ENCODE measurements at places on chromosomes 3 and 15.

DNA sequence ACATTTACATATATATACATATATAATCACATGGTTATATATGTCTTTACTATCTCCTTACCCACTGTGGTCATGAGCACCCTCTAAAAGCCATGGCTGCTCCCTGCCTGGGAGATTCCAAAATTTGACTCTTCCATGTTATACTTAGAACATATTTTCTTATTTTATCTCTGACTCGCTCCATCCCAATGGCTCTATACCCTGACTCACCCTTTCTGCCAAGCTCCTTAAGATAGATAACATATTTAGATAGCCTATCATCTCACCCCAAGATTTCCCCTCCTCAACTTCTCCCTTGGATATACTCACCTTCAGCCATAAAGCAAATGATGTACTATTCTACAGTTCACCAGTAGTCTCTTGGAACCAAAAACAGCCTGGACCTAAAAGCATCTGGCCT, 65.1 kb downstream of the CD200R1L start:
- no peak for DNase-seq

DNA sequence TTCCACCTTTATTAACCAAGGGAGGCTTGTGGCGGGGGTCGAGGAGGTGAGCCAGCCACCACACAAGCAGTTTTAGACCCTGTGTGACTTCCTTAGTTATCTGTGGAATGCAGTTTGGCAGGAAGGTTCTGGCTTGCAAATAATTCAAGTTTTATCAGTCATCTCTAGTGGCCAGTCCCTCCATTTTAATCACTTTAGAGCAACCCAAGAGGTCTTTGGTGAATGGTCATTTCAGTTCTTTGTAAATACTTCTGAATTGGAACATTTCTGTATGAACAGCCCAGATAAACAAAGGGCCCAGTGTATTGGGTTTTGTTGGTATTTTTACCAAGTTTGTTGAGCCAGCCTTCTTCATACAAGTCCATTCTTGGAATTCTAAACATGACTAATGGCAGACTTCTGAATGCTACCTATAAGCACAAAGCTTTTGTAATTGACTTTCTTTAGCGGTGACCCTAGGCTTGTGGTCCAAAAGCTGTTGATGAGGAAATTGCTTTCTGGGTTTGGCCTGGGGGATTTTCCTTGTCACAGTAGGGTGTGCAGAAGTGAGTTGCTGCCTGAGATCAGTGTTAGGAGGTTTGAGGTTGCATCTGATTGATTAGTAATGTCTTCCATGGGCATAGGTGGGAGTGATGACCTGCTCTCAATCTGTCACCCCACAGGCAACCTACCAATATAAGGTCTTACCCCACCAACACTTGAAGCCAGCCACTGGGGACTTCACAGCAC, 193.3 kb upstream of the TOPAZ1 start:
- no peak for DNase-seq

DNA sequence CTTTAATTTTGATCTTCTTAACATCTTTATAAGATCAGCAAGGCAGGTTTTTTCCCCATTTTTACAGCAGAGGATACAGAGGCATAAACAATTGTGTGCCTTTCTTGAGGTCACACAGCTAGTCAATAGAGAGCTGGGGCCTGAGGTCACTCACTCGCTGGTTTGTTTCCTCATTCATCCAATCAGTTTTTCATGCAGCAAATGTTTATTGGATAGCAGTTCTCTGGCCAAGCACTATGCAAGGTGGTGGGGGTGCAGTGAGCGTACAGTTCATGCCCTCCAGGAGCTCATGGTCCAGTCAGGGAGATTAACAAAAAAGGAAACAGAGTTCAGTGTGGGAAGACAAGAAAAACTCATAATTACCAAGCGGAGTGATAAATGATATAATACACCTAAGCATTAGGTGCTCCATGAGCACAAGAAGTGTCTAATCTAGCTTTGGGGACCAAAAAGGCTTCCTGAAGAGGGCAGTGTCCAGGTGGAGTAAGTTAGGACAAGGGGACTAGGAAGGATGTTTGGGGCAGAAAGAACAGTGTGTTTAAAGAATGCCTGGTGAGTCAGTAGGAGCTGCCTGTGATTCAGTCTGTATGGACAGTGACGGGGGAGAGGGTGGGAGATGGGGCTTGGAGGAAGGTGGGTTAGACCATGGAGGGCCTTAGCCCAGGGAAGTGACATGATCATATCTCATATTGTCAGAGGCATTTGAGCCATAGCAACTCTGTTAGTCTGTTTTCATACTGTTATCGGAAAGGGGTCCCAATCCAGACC, 29.3 kb downstream of the MAP2K5 start:
- no peak for DNase-seq

- DNase-seq = no peak
Observed at GRCh38 chr3:42711491-42712343, 9.1 kb upstream of the HHATL start.

- DNase-seq = no peak
Observed at GRCh38 chr3:71702131-71703024, 22.8 kb downstream of the EIF4E3 start.

- DNase-seq = peak; percentile 79
Observed at GRCh38 chr15:92653836-92654539, 1.6 kb downstream of the FAM174B start.

GRCh38 chr3:55014906-55015305, 87.0 kb upstream of the LRTM1 start:
- no peak for DNase-seq

DNA sequence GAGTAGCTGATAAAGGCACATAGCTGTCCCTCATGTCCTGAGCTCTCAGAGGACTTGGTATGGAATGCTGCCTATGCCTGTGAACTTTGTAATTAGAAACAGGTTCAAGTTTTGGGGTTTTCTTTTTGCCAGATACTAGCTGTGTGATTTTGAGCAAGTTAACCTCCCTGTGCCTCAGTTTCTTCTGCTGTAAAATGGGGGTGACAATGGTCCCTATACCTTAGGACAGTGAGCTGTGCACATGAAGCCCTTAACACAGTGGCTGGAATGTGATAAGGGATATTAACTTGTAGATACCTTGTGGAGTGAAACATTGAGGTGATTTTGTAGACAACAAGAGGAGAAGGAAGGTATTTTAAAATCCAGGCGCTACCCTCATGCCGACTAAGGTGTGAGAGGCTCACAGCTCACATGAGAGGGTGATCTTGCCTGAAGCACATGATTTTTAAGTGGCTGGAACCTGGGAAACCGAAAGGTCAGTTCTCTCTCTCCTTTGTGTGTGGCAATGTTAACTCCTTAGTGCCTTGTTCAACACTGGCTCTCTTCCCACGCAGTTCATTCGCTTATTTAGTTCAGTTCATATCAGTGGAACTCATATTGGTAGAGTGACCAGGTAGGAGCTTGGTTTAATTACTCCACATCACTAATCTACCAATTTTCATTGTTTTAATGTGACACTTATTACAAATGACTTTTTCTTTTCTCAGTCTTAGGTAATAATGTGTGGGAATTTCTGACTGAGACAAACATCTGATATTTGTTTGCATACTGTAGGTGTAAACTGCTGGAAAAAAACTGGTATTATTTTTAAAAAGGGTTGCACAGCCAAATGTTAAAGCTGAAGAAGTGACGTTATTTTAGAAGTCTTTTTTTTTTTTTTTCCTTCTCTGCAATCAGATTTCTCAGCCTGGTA, 236.2 kb downstream of the ITPR1 start:
- DNase-seq = no peak

GRCh38 chr3:167813169-167814123, 77.9 kb downstream of the SERPINI1 start:
- no peak for DNase-seq

GRCh38 chr15:40716165-40716564, 21.2 kb downstream of the RAD51 start:
- DNase-seq = no peak

GRCh38 chr3:59085976-59086375, 36.2 kb upstream of the CFAP20DC start:
- DNase-seq = no peak

DNA sequence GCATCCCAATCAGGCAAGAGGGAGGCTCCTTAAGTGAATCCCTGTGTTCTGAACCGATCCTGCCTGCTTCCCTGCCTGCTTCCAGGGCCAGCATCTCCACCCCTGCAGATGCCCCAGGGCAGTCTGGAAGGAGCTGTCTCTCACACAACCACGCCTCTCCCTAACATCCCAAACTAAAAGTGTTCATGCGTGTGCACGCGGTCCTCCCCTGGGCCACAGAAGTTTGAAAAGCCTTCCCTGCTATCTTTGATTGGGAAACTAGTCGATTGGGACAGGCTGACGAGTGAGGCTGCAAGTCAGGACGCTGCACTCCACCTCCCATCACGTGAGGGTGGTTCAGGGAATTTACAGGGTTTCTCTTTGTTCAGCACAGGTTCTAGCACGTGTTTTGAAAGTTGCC, 340.9 kb upstream of the ICE2 start:
- DNase-seq = no peak

- peak; percentile 1 for DNase-seq
Observed at GRCh38 chr3:32960404-32961170, 9.1 kb downstream of the CCR4 start.

DNA sequence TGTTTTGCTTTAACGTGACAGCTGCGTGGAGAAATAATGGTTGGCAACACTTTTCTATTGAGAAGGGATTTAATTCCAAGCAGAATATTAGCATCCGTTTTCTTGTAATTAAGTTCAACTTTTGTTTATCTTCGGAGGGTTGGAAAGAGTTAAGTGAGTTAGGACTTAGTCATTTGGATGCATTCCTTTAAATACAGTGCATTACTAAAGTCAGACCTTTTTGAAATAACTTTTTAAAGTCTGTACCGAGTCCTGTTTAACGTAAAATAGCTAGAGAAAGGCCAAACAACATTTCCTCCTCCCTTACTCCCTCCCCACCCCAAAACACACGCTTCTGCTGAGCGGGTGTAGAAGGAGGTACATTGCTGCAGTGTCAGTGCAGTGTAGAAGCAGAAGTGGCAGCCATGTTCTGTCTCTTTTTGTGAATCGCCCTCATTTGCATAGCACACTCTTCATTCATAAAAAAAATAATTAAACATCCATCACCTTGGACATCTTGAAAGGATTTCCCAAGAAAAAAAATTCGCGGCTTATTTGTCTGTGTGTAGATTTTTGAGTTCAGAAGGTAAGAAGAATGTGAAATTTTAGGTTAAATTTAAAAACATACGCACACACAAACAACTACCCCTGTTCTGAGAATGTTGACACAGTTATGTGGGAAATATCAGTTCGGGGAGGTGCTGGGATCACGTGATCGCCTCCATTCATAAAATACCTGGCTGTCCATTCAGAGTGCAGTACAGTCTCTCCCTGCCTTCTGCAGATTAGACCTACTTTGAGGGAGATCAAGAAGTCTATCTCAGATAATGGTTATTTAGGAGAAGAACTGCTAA, 1.6 kb downstream of the SPRED1 start:
- no peak for DNase-seq

GRCh38 chr3:71523628-71524027, 59.9 kb downstream of the FOXP1 start:
- DNase-seq = no peak

DNA sequence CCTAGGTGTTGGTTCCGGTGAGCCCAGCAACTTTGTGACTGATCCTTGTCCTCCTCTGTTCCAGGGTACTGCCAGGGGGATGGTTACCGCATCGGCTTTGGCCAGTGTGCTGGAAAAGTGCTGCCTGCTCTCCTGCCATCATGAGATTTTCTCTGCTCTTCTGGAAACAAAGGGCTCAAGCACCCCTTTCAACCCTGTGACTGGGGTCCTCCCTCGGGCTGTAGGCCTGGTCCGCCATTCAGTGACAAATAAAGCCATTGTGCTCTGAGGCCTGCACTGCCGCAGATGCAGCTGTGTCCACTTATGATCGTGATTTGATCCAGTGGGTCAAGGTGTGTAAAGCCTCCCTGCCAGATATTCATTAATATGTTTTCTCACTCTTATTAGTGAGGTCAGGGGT, 33.3 kb downstream of the FAH start:
- no peak for DNase-seq

DNA sequence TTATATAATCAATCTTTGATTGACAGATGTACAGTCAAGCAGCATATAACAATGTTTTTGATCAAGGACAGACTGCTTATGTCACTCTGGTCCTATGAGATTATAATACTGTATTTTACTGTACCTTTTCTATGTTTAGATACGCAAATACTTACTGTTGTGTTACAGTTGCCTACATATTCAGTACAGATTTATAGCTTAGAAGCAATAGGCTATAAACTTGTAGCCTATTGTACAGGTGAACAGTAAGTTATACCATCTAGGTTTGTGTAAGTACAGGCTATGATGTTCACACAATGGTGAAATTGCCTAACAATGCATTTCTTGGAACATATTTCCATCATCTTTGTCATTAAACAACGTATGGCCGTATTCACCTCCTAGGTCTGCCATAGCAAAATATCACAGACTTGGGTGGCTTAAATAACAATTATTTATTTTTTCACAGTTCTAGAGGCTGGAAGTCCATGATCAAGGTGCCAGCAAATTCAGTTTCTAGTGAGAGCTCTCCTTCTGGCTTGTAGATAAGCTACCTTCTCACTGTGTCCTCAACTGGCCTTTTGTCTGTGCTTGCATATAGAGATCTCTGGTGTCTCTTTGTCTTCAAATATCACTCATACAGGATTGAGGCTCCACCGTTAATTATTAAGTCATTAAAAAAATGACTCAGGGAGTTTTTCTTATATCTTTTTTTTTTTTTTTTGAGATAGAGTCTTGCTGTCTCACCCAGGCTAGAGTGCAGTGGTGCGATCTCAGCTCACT, 89.1 kb downstream of the EBLN2 start:
- no peak for DNase-seq

DNA sequence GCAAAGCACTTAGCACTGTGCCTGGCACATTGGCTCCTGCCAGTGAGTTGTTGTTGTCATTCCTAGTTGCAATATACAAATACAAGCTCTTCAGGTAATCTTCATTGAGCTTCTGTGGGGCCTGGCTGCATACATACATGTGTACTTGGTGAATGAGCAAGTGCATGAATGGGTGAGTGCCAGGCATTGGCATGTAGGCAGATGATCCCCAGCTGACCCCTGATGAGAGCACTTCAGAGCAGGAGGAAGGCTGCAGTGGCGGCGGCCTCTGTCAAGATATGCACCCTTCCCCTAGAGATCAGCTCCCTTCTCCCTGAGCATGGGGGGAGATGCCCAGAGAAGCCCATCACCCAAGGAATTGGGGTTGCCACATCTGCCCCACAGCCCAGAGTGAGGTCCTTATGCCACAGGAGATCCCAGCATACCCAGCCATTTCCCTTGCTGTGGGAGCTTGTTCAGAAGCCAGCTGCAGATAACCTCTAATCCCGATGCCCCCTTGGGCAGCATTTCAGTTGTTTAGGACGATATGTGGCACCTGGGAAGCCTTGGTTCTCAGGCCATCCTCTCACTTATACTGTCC, 8.8 kb downstream of the CACNA2D3 start:
- DNase-seq = no peak

- DNase-seq = no peak
Observed at GRCh38 chr15:68683551-68683950, 104.8 kb downstream of the CORO2B start.

DNA sequence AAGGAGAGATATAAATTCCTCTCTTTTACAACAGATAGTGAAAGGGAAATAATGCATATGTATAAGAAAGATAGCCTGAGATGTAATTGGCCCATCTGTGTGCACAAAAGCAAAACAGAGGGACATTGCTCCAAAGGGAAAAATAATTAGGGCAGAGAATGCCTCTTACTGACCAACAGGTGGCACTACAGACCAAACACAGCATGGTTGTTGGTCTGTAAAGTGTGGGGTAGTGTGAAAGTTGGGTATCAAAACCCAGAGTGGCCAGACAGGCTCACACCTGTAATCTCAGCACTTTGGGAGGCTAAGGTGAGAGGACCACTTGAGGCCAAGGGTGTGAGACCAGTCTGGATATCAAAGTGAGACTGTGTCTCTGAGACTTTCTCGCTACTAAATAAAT, 4.5 kb upstream of the TLNRD1 start:
- DNase-seq = no peak

All from ureter (tissue), 1 donor.